Activated naive CD4-positive, alpha-beta T cell treated with anti-CD3 and anti-CD28 coated beads for 36 hours (primary cell): ENCODE measurements at places on chromosomes 7 and 10. TPM values are rescaled to one million over a fixed set of nuclear protein-coding genes. Genes with fewer than 3 reads are reported as not detected.

- DNase-seq, result no peak
Observed at GRCh38 chr10:110052916-110053315, 45.1 kb downstream of the ADD3 start.

DNA sequence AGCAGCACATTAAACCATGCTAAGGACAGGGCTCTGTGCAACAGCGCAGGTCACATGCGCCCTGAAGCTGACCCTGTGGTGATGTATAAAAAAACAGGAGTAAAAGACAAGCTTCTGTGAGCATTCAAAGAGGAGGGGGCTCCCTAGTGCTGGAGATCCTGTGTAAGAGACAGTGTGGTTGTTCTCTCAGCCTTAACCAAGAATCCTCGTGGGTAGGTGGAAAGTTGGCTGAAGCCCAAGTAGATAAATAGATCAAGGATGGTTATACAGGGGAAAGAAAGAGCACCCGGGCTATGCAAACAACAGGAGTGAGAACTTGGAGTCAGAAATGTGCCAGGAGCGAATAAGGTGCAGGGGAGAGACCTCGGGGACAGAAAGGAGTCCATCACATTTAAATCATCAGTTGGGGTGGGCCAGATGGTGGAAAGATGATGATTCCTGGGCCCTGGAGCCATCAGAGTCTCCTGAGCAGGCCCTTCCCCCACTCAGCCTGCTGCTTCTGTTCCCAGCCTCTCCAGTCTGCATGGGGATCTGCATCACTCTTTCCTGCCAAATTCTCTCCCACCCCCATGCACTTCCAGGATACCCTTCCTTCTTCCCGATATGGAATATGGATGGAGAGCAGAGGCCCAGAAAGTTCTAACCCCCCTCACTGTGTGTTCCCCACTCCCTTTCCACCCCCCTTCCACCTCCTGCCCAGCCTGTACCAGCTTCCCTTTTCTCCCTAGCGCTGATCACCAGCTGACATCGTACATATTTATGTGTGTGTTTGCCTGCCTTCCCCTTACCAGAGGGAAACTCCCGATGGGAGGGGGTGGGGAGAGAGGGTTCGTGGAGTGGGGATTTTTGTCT lies 78.1 kb upstream of the PRR15 start:
- DNase-seq, result no peak

DNA sequence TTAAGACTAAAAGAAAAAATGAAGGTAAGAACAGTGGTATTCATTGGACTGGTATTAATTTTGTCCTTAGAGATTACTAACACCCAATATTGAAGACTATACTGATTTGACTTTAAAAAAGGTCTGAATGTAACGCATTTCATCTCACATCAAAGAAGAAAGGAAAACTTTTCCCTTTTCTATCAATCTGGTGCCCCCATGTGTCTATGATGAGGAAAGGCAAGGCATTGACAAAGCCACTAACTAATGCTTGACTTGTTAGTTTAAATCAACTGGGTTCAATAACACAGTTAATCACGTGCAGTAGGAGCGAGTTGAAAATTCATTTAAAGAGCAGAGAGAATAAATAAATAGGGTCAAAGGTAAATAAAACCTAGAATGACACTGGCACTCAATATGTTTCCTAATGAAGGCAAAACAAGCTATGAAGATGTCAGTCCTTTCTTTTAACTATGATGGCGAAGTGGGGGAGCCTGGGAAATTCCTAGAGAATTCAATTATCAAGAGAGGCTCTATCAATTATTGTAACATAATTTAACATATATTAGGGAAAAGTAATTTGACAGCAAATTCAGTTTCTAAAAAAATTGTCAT lies 180.9 kb downstream of the ANK3 start:
- DNase-seq, result no peak

DNA sequence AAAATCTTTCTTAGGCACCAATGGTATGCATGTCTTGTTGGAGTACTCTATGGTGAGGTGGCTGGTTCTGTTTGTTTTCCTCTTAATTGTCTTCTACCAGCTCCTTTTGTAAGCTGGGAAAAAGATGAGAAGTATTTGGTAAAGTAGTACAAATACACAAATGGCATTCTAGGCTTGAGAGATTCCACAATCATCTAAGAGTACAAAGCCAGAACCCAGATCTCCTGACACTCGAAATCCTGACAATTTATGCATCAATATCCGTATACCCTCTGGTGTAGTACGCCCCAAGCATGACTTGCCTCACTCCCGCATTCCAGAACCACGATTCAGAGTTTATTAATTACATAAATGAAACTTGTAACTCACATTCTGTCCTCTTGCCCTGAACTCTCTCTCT lies 43.5 kb downstream of the CDCA7L start:
- no peak for DNase-seq

DNA sequence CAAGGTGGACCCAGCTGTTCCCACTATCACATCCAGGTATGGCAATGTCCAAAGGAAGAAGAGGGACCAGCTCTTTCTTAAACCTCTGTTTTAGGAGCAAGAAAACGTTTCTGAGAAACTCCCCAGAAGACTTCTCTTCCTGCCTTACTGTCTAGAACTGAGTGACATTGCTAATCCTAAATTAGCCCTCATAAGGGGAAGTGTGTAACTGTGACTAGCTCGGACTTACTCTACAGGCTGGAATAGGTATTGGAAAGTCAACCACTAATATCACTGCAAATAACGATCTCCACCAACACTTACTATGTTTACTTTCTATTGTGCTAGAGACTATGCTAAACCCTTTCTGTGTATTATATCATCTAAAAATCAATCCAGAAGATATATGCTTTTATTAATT lies 49.9 kb upstream of the RELN start:
- no peak for DNase-seq

GRCh38 chr7:132872034-132872433 lies 209.9 kb downstream of the CHCHD3 start:
- no peak for DNase-seq

DNA sequence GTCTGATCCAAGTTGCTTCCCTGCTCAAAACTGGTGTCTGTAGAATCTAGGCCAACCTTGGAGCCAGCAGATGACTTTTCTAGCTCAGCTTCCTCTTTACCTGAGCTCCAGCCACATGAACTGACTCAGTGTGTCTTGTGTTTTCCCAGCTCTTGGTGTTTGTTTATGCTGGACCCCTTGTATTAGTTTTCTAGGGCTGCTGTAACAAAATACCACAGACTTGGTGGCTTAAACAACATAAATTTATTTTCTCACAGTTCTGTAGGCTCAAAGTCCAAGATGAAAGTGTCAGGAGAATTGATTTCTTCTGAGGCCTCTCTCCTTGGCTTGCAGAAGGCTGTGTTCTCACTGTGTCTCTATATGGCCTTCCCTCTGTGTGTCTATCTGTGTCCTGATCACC lies 45.1 kb downstream of the LRMDA start:
- DNase-seq, result no peak

- no peak for DNase-seq
Observed at GRCh38 chr7:108071551-108071950, 58.6 kb downstream of the LAMB4 start.

- peak; percentile 46 for DNase-seq
Observed at GRCh38 chr10:112374724-112375541, 1.0 kb downstream of the ACSL5 start.

GRCh38 chr7:83161899-83162401 lies 734 bp downstream of the PCLO start:
- no peak for DNase-seq

- no peak for DNase-seq
Observed at GRCh38 chr10:47269294-47269693, 30.7 kb upstream of the GDF10 start.

DNA sequence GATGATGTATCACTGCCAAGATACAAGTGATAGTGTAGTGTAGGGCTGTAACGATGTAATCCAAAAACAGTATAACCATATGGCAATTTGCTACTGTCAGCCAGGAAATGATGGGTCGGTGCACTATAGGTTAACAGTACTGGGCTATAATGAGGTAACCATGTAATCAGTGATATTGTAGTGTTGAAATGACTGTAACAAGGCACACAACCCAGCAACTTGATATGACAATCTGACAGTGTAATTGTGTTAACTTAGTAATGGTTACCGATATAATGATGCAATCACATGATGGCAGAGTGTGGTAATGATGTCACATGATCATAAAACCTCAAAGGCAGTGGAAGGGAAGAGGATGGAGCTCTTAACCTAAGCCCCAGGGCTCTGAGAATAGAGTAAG lies 73.8 kb upstream of the SLF2 start:
- no peak for DNase-seq

The PHYHIPL gene
- total RNA-seq, result not detected

The PIK3AP1 gene
- 1.7 TPM for total RNA-seq

The NET1 gene
- 20.8 TPM for total RNA-seq

The OPN4 gene
- total RNA-seq, result not detected
